ENCODE measurements at places on chromosomes 4 and X.

DNA sequence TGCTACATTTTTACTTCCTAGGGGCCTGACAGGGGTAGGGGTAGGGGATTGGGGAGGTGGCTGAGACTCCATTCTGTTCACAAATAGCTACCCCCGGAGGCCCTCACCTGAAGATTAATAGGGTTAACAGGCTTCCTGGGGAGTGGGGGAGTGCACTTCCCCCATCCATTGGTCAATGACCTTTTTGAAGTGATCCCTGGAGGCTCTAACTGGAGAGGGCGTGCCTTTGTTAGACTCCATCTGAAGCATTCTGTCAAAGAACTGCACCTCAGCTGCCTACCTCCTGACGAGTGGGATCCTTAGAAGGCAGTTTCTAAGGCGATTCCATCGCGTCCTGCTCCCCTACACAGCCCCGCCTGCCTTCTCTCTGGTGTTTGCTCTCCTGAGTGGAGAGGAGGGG lies 10.0 kb upstream of the MTM1 start:
- DNase-seq: no peak

DNA sequence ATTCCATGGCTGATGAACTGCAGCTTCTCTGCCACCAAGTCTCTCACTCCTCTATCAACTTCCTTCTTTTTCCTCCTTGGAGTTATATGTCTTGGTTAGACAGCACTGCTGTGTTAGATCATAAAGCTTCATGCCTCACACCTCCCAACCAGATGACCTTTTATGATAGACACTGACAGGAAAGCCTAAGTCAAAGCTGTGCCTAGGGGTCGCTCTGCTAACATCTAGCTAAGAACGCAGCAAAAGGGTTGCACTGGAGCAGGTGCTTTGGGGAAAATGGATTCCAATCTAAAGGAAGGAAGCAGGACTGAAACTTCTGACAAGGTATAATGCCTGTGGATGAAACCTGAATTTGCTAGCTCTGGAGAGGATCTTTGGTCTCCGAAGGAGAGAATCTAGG lies 509.7 kb downstream of the SMARCA1 start:
- no peak for DNase-seq

GRCh38 chrX:11722304-11722703 lies 35.7 kb upstream of the MSL3 start:
- DNase-seq: no peak

DNA sequence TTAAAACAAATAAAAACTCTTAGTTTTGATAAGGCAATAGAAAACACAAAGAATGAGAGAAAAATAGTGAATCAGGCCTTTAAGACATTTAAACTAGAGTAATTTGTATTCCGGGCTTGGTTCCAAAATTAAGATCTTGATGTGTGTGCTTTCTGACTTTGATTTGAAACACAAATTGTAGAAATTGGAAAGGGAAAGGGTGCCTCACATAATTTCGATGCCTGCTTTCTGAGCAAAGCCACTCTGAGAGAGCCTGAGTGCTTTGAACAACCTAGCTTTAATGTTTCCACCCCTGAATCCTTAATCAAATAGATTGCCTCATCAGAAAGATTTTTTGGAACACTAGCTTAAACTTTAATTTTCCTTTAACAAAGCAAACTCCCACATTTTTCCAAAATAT lies 666.8 kb downstream of the PCDH18 start:
- DNase-seq: no peak

DNA sequence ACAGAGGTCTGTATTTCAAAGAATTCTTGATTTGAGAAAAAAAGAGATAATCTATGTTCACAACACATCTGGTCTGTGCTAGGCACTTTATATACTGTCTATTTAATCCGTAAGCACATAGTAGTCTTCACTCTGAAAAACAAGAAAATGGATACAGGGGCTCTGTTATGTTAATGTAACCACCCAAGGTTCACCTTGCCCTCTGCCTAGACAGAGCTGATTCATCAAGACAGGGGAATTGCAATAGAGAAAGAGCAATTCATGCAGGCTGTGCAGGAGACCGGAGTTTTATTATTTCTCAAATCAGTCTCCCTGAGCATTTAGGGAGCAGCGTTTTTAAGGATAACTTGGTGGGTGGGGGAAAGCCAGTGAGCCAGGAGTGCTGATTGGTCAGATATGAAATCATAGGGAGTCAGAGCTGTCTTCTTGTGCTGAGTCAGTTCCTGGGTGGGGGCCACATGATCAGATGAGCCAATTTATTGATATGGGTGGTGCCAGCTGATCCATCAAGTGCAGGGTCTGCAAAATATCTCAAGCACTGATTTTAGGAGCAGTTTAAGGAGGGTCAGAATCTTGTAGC lies 92.9 kb upstream of the TNIP3 start:
- DNase-seq: no peak
